MV-4-11 (cell line): ENCODE measurements at places on chromosomes 1 and 21.

- DNase-seq, result no peak
Measured at GRCh38 chr1:119635811-119636390, 12.2 kb downstream of the ZNF697 start.

GRCh38 chr1:151540982-151541377 lies 871 bp downstream of the TUFT1 start:
- DNase-seq, result no peak

DNA sequence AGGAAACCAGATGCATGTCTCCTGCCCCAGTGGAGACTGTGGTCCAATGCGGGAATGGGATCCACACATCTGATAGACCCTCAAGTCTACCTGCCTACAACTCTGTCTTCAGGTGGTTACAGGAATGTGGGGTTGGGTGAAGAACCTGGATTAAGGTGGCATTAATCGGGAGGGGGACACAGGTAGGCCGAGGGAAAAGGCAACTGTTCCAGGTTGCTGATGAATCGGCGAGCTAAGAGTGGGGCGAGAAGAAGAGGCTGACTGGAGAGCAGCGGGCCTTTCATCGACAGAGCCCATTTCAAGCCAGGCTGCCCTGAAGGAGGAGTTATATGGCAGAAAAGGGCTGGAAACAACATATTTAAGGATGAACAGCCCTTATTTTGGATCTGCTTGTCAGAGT lies 836 bp downstream of the CD2 start:
- no peak for DNase-seq

DNA sequence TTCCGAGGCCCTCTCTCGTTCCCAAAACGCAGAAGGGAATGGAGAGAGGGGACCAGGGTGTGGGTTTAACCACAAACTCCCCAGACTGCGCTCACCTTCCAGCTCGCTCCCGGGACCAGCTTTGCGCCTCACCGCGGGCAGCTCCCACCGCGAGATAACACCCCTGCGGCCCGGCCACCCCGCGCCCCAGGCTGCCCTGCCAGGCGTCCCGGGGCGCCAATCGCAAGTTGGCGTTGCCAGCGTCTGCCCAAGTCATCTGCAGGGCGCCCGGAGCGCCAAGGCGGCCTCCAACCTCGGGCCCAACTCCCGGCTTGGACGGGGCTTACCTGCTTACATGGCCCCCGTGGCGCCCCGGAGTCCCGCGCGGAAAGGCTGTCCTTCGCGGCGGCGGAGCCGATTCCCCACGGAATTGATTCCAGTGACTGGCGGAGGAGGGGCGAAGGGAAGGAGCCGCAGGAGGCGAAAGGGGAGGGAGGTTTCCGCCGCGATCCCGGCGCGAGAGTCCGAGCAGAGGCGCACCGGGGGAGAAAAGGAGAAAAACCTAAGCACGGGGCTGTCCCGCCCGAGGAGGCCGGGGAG lies 456 bp downstream of the PTPN14 start:
- no peak for DNase-seq
